ENCODE measurements at places on chromosomes 5 and 9. TPM values are rescaled to one million over a fixed set of nuclear protein-coding genes. Genes with fewer than 3 reads are reported as not detected.

PCDHA12 gene
- 5.2 TPM for total RNA-seq

GRCh38 chr5:74094096-74094781 lies 468.2 kb downstream of the ARHGEF28 start:
- no peak for DNase-seq
- H3K4me1 ChIP-seq = no peaks in the 10 kb centered on the region
- no peaks in the 10 kb centered on the region for H3K27me3 ChIP-seq

GRCh38 chr5:149517461-149518122 lies 33.6 kb downstream of the CSNK1A1 start:
- H3K27ac ChIP-seq = no peak overlapping the region
- no peak overlapping the region for H3K4me3 ChIP-seq
- H3K36me3 ChIP-seq = peaks cover 7% of the 10 kb centered on the region
- peaks cover 5% of the 10 kb centered on the region for H3K4me1 ChIP-seq
- DNase-seq = no peak

- H3K4me1 ChIP-seq = no peaks in the 10 kb centered on the region
- no peak for DNase-seq
- no peaks in the 10 kb centered on the region for H3K27me3 ChIP-seq
- no peaks in the 10 kb centered on the region for H3K36me3 ChIP-seq
Measured at GRCh38 chr9:99076483-99077171, 28.3 kb upstream of the TGFBR1 start.

- no peaks in the 10 kb centered on the region for H3K4me1 ChIP-seq
- H3K36me3 ChIP-seq = peaks cover 2% of the 10 kb centered on the region
- no peak for DNase-seq
- no peaks in the 10 kb centered on the region for H3K27me3 ChIP-seq
Measured at GRCh38 chr9:85940275-85940831, 593 bp upstream of the NAA35 start.

GRCh38 chr5:125148706-125149105 lies 402.3 kb upstream of the ZNF608 start:
- no peaks in the 10 kb centered on the region for H3K36me3 ChIP-seq
- H3K27ac ChIP-seq = no peak overlapping the region
- no peaks in the 10 kb centered on the region for H3K4me1 ChIP-seq
- H3K27me3 ChIP-seq = no peaks in the 10 kb centered on the region
- no peak overlapping the region for H3K4me3 ChIP-seq

- H3K27me3 ChIP-seq = no peaks in the 10 kb centered on the region
- H3K27ac ChIP-seq = no peak overlapping the region
Measured at GRCh38 chr5:52915176-52915875, 73.8 kb upstream of the ITGA2 start.
